Activated CD4-positive, alpha-beta T cell treated with anti-CD3 and anti-CD28 coated beads for 36 hours (primary cell): ENCODE measurements at places on chromosomes 1 and 21. TPM values are rescaled to one million over a fixed set of nuclear protein-coding genes. Genes with fewer than 3 reads are reported as not detected.

GRCh38 chr1:108077991-108078390, 113.0 kb upstream of the VAV3 start:
- H3K36me3 ChIP-seq = no peaks in the 10 kb centered on the region
- no peaks in the 10 kb centered on the region for H3K27me3 ChIP-seq
- H3K4me1 ChIP-seq = peaks cover 64% of the 10 kb centered on the region
- DNase-seq = no peak

RNF223 gene
- total RNA-seq = not detected

PTPN14 gene
- 4.3 TPM for total RNA-seq

SZT2 gene
- total RNA-seq = 33.6 TPM

GRCh38 chr1:64502083-64502482, 32.2 kb downstream of the CACHD1 start:
- H3K36me3 ChIP-seq = no peaks in the 10 kb centered on the region
- H3K4me3 ChIP-seq = no peak overlapping the region
- no peak for DNase-seq
- peaks cover 10% of the 10 kb centered on the region for H3K27me3 ChIP-seq
- peaks cover 25% of the 10 kb centered on the region for H3K4me1 ChIP-seq
- H3K27ac ChIP-seq = no peak overlapping the region

DNA sequence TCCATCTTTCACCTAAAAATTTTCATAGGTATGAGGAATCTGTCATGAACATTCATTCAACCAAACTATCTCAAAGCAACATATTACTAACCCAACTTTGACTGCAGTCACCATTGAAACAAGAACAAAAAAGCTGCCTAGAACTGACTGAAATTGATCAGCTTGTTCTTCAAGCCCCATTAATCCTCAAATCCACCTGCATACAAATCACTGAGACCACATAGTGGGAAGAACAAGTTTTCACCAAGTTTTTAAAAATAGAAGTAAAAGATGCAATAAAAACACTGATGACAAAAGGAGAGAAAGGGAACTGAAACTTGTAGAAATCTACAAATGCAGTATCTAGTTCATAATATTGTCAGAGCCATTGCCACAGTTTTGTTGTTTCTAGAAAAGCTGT, 6.1 kb downstream of the SORT1 start:
- no peak for DNase-seq
- H3K36me3 ChIP-seq = no peaks in the 10 kb centered on the region
- H3K27ac ChIP-seq = no peak overlapping the region
- peaks cover 53% of the 10 kb centered on the region for H3K27me3 ChIP-seq

- no peak overlapping the region for H3K4me3 ChIP-seq
- H3K27ac ChIP-seq = no peak overlapping the region
- no peaks in the 10 kb centered on the region for H3K27me3 ChIP-seq
These were observed 87.2 kb downstream of the PEX14 start for GRCh38 chr1:10561955-10562354.

DNA sequence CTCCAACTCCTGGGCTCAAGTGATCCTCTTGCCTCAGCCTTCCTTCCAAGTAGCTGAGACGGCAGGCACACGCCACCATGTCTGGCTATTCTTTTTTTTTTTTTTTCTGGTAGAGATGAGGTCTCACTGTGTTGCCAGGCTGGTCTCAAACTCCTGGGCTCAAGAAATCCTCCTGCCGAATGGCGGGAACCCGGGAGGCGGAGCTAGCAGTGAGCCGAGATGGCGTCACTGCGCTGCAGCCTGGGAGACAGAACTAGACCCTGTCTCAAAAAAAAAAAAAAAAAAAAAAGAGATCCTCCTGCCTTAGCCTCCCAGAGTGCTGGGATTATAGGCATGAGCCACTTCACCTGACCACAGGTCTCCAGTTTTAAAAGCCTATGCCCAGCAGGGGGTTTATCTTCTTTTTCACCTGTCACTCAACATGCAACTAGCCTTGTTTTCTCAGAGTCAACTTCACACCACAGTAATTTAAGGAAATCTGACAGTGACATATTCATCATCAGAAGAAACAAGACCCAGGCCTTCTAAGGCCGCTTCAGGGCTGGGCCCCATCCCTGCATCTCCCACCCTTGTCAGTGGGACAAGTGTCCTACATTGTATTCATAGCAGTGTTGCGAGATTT, 38.3 kb upstream of the GALNT2 start:
- peaks cover 20% of the 10 kb centered on the region for H3K4me1 ChIP-seq
- H3K36me3 ChIP-seq = no peaks in the 10 kb centered on the region
- H3K27me3 ChIP-seq = no peaks in the 10 kb centered on the region
- no peak overlapping the region for H3K27ac ChIP-seq
- H3K4me3 ChIP-seq = no peak overlapping the region

GRCh38 chr1:3064296-3064850, 4.6 kb upstream of the PRDM16 start:
- DNase-seq = no peak
- H3K4me3 ChIP-seq = no peak overlapping the region
- peaks cover 2% of the 10 kb centered on the region for H3K4me1 ChIP-seq
- H3K27me3 ChIP-seq = peaks cover 4% of the 10 kb centered on the region
- H3K27ac ChIP-seq = no peak overlapping the region
- H3K36me3 ChIP-seq = no peaks in the 10 kb centered on the region

- H3K36me3 ChIP-seq = peaks cover 9% of the 10 kb centered on the region
- peaks cover 4% of the 10 kb centered on the region for H3K27me3 ChIP-seq
- H3K27ac ChIP-seq = no peak overlapping the region
- no peak for DNase-seq
These were observed 936 bp downstream of the PAQR6 start for GRCh38 chr1:156246781-156247459.

THEM5 gene
- not detected for total RNA-seq

SLC30A7 gene
- 33.2 TPM for total RNA-seq

- no peaks in the 10 kb centered on the region for H3K4me1 ChIP-seq
- no peaks in the 10 kb centered on the region for H3K36me3 ChIP-seq
- peaks cover 2% of the 10 kb centered on the region for H3K27me3 ChIP-seq
- DNase-seq = no peak
- no peak overlapping the region for H3K4me3 ChIP-seq
- no peak overlapping the region for H3K27ac ChIP-seq
These were observed 48.3 kb upstream of the LAMC2 start for GRCh38 chr1:183137782-183138181.

GRCh38 chr1:21865943-21866706, 54.1 kb downstream of the LDLRAD2 start:
- H3K27me3 ChIP-seq = no peaks in the 10 kb centered on the region
- H3K4me1 ChIP-seq = no peaks in the 10 kb centered on the region
- no peak for DNase-seq

GPR153 gene
- 0.16 TPM for total RNA-seq

- H3K4me3 ChIP-seq = no peak overlapping the region
- H3K4me1 ChIP-seq = no peaks in the 10 kb centered on the region
- no peaks in the 10 kb centered on the region for H3K36me3 ChIP-seq
- no peaks in the 10 kb centered on the region for H3K27me3 ChIP-seq
- no peak overlapping the region for H3K27ac ChIP-seq
These were observed 245.4 kb downstream of the PBX1 start for GRCh38 chr1:164804366-164804765.

DNA sequence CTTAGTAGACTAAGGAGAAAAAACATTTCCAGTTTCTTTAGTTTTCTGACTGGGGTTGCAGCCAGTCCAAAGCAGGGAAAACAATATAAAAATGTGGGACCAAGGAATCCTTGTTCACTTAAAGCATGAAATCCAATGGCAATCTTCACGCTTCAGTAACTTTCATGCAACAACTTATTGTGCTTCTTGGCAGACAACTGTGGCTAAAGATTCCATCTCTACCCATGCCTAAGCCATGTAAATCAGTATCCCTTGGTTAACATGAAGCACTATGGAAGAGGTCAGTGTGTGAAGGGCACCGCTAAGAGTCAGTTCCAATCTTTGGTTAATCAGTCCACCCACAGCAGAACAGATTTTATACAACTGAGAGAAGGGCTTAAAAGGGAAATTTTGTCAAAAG, 201.8 kb upstream of the GREM2 start:
- no peaks in the 10 kb centered on the region for H3K4me1 ChIP-seq
- DNase-seq = no peak
- H3K36me3 ChIP-seq = no peaks in the 10 kb centered on the region
- H3K27me3 ChIP-seq = peaks cover 1% of the 10 kb centered on the region
- H3K4me3 ChIP-seq = no peak overlapping the region

DNA sequence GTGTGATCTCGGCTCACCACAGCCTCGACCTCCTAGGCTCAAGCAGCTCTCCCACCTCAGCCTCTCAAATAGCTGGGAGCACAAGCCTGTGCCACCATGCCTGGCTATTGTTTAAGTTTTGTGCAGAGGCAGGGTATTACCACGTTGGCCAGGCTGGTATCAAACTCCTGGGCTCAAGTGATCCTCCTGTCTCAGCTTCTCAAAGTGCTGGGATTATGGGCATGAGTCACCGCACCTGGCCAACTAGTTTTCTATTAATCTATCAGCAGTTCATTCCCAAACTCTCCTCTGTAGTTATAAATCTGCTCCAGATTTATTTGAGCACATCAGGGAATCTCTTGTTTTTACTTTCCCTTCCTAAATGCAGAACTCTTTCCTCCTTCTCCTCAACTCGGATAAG, 443.8 kb downstream of the PRDM2 start:
- no peaks in the 10 kb centered on the region for H3K4me1 ChIP-seq
- no peak for DNase-seq
- peaks cover 3% of the 10 kb centered on the region for H3K27me3 ChIP-seq
- no peaks in the 10 kb centered on the region for H3K36me3 ChIP-seq

DNA sequence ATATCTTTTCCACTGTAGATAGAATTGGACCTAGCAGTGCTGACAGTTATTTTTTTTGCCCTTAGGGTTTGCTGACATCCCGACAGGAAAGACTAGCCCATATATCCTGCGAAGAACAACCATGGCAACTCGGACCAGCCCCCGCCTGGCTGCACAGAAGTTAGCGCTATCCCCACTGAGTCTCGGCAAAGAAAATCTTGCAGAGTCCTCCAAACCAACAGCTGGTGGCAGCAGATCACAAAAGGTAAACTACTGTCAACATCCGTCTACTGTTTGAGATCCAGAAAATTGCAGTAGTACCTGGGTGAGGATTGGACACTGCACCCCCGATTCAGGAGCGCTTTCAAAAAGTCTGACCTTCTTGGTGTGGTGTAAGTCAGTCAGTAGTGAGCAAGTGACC, 55.8 kb downstream of the CENPF start:
- no peaks in the 10 kb centered on the region for H3K27me3 ChIP-seq
- peaks cover 62% of the 10 kb centered on the region for H3K36me3 ChIP-seq
- H3K27ac ChIP-seq = no peak overlapping the region
- H3K4me3 ChIP-seq = no peak overlapping the region
- H3K4me1 ChIP-seq = peaks cover 2% of the 10 kb centered on the region

RIPPLY3 gene
- not detected for total RNA-seq

DNA sequence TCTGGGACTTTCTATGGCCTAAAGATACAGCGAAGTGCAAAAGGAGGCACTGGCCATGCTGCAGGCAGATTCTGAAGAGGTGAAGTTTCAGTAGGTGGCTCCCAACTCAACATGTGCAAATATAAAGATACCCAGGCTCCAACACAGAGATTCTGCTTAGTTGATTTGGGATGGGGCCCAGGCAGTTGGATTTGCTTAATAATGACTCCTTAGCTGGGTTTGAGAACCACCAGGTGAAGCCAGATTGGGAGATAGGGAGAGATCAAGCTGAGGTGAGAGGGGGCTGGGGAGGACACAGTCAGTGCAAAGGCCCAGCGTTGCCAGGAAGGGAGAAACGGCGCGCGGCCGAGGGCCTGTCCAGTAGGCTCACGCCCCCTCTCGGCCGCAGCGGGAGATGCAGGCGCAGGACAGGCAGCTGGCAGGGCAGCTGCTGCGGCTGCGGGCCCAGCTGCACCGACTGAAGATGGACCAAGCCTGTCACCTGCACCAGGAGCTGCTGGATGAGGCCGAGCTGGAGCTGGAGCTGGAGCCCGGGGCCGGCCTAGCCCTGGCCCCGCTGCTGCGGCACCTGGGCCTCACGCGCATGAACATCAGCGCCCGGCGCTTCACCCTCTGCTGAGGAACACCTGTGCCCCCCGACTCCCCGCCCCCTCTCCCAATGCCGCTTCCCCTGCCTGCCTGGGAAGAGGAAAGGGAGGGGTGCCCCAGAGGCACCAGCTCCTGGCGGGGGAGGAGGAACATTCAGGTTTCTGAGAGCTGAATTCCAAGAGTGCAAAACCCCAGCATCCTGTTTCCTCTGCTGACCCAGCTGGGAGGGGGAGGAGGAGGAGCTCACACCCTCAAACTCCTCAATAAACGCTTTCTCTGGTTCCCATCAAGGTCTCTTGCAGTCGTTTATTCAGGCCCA, 1.2 kb downstream of the FAM167B start:
- H3K27ac ChIP-seq = peak overlapping the region; percentile 100
- H3K27me3 ChIP-seq = no peaks in the 10 kb centered on the region
- H3K4me3 ChIP-seq = peak overlapping the region; percentile 33
- DNase-seq = peak; percentile 91
- peaks cover 23% of the 10 kb centered on the region for H3K36me3 ChIP-seq
- peaks cover 44% of the 10 kb centered on the region for H3K4me1 ChIP-seq

GRCh38 chr1:43819357-43819756, 112.0 kb downstream of the ST3GAL3 start:
- H3K4me1 ChIP-seq = no peaks in the 10 kb centered on the region
- DNase-seq = no peak
- H3K36me3 ChIP-seq = peaks cover 48% of the 10 kb centered on the region
- no peak overlapping the region for H3K27ac ChIP-seq
- no peaks in the 10 kb centered on the region for H3K27me3 ChIP-seq

DNA sequence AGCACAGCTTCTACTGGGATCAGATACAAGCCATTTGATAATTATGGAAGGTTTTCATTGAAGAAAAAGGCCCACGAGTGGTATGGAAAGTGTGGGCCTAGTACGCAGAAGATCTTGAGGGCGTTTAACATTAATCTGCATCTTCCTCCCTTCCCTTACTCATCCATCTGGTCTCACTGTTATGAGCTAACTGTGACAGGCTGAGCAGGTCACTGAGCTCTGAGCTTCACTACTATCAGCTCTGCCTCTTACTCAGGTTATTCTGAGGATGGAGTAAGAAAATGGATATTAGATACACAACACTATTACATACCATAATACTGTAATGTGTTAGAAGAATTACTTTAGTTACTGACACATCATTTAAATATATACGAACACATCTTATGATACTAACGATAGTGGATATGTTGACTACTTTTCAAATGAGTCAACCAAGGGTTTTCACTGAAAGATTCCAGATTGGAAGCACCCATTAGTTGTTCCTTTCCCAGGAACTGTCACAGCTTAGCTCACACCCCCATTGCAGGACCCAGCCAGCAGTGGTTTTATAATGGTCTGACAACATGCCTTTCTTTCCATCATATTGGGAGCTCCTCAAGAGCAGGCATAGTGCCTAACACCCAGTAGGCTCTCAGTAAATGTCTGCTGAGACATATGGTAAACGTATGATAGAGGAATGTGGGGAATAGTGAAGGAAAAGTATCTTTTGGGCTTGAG, 97.8 kb upstream of the C8B start:
- no peaks in the 10 kb centered on the region for H3K27me3 ChIP-seq
- no peak overlapping the region for H3K27ac ChIP-seq
- no peak for DNase-seq
- no peak overlapping the region for H3K4me3 ChIP-seq
- no peaks in the 10 kb centered on the region for H3K4me1 ChIP-seq
- no peaks in the 10 kb centered on the region for H3K36me3 ChIP-seq

- H3K36me3 ChIP-seq = no peaks in the 10 kb centered on the region
- H3K4me3 ChIP-seq = no peak overlapping the region
- H3K27ac ChIP-seq = no peak overlapping the region
- H3K4me1 ChIP-seq = no peaks in the 10 kb centered on the region
These were observed 7.1 kb downstream of the TCP10L start for GRCh38 chr21:32578107-32578691.
